ENCODE measurements at places on chromosomes 5 and 9. TPM values are rescaled to one million over a fixed set of nuclear protein-coding genes. Genes with fewer than 3 reads are reported as not detected.

GRCh38 chr5:147216552-147217154, 18.2 kb upstream of the STK32A start:
- H3K27ac ChIP-seq, result no peak overlapping the region
- peak; percentile 11 for DNase-seq
- no peaks in the 10 kb centered on the region for H3K4me1 ChIP-seq
- H3K27me3 ChIP-seq, result no peaks in the 10 kb centered on the region

DNA sequence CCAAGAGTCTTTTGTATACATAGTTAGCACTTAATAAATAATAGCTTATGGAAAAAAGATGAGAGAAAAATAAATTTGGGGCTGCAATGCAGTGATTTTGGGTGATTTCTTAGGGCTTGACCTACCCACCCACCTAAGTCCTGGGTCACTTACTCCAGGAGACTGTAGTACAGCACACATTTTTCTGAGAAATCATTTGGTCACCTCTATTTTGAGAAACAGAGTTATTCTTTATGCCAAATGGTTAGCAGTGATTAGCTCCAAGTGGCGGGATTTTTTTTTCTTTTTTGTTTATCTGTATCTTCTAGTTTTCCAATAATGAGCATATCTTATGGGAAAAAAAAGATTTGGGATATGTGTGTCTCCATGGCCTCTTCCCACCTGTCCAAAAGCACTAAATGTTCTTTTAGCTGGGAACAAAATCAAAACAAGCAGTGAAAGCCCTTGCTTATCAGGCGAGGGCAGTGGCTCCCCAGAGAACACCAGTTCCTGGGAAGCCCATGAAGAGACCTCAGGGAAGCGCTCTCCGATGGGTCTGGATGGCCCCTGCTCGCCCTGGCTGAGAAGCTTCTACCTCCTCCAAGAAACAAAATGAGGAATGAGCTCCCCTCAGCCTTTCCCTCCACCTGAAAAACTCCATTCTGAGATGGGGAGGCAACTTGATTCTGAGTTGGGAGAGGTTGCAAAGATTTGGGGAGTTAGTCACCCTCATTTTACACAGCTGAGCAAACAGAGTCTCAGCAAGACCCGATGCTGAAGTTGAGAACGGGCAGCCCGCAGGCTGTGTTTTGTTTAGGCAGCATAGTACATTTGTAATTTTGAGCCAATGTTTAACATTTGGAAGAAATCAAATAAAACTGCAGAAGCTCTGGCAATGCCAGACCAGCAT, 69.9 kb downstream of the CYFIP2 start:
- no peaks in the 10 kb centered on the region for H3K27me3 ChIP-seq
- no peaks in the 10 kb centered on the region for H3K4me1 ChIP-seq
- DNase-seq, result no peak
- no peak overlapping the region for H3K4me3 ChIP-seq
- no peak overlapping the region for H3K27ac ChIP-seq

GRCh38 chr9:109401169-109401989, 80.5 kb upstream of the EPB41L4B start:
- H3K4me3 ChIP-seq, result no peak overlapping the region
- no peaks in the 10 kb centered on the region for H3K27me3 ChIP-seq
- H3K4me1 ChIP-seq, result no peaks in the 10 kb centered on the region
- DNase-seq, result no peak

DNA sequence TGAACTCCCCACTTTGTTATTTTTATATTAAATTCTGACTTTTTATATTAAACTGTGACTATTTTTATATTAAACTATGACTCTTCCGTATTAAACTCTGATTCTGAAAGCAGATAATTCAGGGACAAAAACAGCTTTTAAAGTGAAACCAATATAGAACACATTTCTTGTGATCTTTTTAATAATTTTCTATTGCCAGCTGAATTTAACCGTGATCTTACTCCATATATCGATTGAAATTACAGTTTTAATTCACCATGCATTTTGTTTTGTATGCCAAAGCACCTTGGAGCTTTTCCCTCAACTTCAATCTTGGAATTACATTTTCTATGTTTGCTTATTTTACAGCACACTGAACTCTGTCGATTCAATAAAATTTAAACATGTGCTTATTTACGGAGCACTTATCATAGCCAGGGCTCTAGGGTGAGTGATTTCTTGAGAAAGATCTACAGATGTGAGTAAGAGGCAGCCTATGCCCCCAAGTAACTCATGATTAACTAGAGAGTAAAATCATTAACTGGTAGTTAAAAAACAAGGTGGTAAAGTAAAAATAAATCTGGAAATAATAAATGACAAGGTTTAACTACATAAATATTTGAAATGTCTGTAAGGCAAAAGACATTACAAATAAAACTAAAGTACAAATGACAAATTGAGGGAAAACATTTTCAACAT, 72.9 kb upstream of the ALDH1B1 start:
- H3K4me1 ChIP-seq, result no peaks in the 10 kb centered on the region
- H3K36me3 ChIP-seq, result no peaks in the 10 kb centered on the region
- no peak overlapping the region for H3K4me3 ChIP-seq

GRCh38 chr5:161058781-161059180, 206.8 kb upstream of the ATP10B start:
- no peaks in the 10 kb centered on the region for H3K4me1 ChIP-seq
- H3K27ac ChIP-seq, result no peak overlapping the region
- no peak overlapping the region for H3K4me3 ChIP-seq
- H3K27me3 ChIP-seq, result no peaks in the 10 kb centered on the region

- H3K27ac ChIP-seq, result no peak overlapping the region
- H3K4me1 ChIP-seq, result no peaks in the 10 kb centered on the region
- H3K4me3 ChIP-seq, result no peak overlapping the region
- no peak for DNase-seq
Observed at GRCh38 chr9:71743882-71744281, 24.4 kb downstream of the CEMIP2 start.

DNA sequence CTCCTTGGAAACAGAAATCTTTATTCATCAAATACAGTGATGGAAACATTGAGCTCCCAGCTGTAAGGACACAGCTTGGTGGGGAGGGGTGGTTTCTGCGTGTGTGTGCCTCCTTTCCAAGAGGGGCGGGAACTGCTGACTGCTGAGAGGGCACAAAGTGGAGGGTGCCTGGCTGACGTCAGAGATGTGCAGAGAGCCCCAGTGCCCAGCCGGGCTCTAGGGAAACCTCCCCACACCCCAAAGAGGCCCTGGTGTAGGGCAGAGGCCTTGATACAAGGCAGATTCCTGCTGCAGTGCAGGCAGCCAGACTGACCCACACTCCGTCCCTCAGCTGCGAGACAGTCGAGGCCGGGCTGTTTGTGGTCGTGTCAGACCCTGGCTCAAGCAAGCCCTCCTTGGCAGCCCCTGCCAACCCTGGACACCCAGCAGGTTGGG, 191.0 kb downstream of the CACNA1B start:
- no peak overlapping the region for H3K4me3 ChIP-seq
- no peaks in the 10 kb centered on the region for H3K36me3 ChIP-seq
- DNase-seq, result no peak
- no peak overlapping the region for H3K27ac ChIP-seq

- H3K27me3 ChIP-seq, result no peaks in the 10 kb centered on the region
- no peaks in the 10 kb centered on the region for H3K36me3 ChIP-seq
- H3K4me3 ChIP-seq, result no peak overlapping the region
Observed at GRCh38 chr5:160434022-160434531, 12.4 kb downstream of the PTTG1 start.

DNA sequence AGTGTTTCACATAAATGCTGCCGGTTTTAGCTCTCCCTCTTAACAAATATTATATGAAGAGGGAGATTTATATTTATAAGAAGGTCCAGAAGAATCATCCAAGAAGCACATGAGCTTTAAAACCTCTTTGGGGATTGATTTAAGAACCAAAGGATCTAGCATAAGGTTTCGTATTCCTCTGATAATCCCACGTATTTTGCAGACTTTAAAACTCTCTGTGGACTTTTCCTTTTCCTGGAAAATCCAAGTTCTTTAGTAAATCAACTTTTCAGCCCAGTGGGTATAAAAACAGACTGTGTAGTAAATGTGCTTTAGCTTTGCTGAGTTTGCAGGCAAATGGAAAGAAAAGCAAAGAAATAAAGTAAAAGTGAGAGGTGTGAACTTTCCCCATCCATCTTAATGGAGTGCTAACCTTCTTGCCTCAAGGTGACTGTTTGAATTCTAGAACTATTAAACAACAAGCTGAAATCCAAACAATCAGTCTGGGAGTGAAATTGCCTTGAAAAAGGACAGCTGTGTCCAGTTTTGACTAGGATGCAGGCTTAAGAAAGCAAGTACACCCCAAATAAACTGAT, 363.4 kb upstream of the SLC24A2 start:
- H3K27me3 ChIP-seq, result no peaks in the 10 kb centered on the region
- no peak overlapping the region for H3K27ac ChIP-seq
- no peak overlapping the region for H3K4me3 ChIP-seq
- H3K36me3 ChIP-seq, result no peaks in the 10 kb centered on the region
- H3K4me1 ChIP-seq, result no peaks in the 10 kb centered on the region
- DNase-seq, result no peak

DNA sequence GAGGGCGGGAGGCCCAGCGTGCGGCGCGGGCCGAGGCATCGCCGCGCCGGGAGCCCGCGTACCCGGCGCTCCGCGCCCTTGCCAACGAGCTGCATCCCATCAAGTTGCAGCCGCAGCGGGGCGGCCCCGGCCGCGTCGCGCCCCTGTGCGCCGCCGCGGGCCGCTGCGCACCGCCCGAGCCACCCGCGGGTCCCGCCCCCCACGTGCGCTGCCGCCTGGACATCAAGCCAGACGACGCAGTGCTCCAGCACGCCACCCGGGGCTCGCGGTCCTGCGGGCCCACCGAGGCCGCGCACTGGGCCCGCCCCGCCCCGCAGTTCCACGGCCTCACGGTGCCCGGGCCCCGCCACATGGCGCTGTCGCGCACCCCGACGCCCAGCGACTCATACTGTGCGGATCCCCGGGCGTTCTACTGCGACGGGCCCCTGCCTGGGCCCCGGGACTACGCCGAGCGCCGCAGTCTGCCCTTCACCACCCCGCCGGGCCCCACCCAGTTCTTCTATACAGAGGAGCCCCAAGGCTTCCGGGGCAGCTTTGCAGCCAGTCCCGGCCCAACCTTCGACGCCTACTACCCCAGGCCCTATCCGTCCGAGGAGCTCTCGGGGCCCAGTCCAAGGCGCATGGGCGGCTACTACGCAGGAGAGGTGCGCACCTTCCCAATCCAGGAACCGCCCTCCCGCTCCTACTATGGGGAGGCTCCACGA, 2.6 kb downstream of the AJM1 start:
- H3K4me1 ChIP-seq, result peaks cover 17% of the 10 kb centered on the region
- H3K27me3 ChIP-seq, result no peaks in the 10 kb centered on the region
- no peak overlapping the region for H3K27ac ChIP-seq
- H3K36me3 ChIP-seq, result no peaks in the 10 kb centered on the region

DNA sequence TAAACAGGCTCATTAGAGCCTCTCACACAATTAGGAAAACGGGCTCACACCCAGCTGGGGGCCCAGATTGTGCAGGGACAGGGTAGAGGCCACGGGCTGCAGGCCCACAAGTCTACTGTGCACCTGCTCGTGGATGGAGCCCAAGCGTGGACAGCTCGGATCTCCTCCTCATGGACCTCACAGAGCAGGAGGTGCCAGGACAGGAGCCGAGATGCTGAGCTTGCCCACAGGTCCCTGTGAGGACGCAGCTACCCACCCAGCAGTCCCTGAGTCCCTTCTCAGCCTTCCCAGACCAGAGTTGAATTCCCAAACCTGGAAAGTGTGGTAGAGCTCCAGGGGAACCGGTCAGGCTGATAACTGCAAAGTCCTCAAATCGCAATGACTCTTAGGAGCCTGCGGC, 70.6 kb upstream of the OLFM1 start:
- DNase-seq, result no peak
- H3K4me1 ChIP-seq, result no peaks in the 10 kb centered on the region
- H3K27me3 ChIP-seq, result no peaks in the 10 kb centered on the region
- H3K36me3 ChIP-seq, result no peaks in the 10 kb centered on the region

DNA sequence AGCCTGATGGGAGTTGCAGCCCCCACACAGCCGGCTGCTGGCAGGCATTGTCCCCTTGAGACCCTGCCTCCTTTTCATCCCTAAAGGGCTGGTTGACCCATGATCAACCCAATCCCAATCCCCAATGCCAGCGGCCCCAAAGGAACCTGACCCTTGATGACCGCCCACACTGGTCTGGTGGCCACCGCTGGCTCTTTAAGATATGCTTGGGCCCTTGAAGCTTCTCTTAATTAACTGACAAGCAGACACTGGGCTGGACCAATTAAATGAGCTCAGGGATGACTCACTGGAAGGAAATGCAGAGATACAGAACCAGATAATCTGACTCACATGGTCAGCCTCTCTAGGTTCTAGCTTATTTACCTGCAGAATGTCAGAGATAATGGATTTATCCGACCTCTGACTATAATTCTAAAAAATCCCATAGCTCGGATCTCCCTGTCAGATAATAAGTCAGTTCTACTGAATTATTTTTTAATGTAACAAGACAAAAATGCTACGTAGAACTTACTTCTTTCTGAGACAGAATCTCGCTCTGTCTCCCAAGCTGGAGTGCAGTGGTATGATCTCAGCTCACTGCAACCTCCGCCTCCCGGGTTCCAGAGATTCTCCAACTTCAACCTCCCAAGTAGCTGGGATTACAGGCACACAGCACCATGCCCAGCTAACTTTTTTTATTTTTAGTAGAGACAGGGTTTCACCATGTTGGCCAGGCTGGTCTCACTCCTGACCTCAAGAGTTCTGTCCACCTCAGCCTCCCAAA, 11.1 kb upstream of the MLANA start:
- DNase-seq, result no peak
- H3K27me3 ChIP-seq, result no peaks in the 10 kb centered on the region
- H3K4me3 ChIP-seq, result no peak overlapping the region

DNA sequence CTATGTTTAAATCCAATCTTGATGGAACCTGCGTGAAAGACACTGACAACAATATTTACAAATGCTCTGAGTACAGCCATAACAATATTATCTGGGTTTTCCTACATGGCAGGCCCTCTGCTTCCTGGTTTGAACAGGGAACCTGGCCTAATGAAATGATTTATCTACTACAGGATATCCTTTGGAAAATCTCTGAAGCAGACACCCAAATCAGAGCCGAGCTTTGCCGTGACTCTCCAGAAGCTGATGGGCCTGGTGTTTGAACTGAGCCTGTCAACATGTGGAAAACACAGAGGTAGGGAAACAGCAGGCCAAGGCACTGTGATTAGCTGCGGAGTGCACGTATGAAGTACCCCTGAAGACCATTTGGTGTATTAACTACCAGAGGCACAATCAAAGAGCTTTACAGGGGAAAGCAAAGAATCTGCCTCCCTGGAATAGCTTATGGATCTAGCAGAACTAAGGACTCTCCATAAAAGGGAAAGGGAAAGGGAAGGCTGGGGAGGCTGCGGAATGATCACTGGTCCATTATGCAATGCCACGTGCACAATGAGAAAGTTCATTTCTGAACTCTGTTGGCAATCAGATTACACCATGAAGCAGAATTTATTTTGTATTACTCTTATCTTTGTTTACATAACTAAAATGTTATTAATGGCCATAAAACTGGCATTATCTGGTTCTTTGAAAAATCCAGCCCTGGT, 321.9 kb downstream of the EBF1 start:
- DNase-seq, result no peak
- H3K36me3 ChIP-seq, result no peaks in the 10 kb centered on the region
- H3K27me3 ChIP-seq, result no peaks in the 10 kb centered on the region
- no peak overlapping the region for H3K4me3 ChIP-seq
- no peaks in the 10 kb centered on the region for H3K4me1 ChIP-seq
- H3K27ac ChIP-seq, result no peak overlapping the region

Gene TAF11L8
- total RNA-seq, result not detected

Gene ADCY2
- not detected for total RNA-seq

Gene PCDHB13
- total RNA-seq, result not detected

Gene KIF20A
- not detected for total RNA-seq

Gene CTSV
- 0.24 TPM for total RNA-seq

Gene TMEM252
- not detected for total RNA-seq

Gene TRMT10B
- total RNA-seq, result 16.0 TPM

Gene DDX4
- 0.92 TPM for total RNA-seq

Gene ALDH1A1
- total RNA-seq, result 1.0 TPM

Gene PCDHB14
- total RNA-seq, result not detected

Gene ADAMTS16
- not detected for total RNA-seq
